ENCODE measurements at places on chromosomes 1 and 21.

- DNase-seq: no peak
Observed at GRCh38 chr1:152871731-152872126, 6.4 kb upstream of the SMCP start.

GRCh38 chr1:212125654-212126053, 90.1 kb downstream of the DTL start:
- no peak for DNase-seq

DNA sequence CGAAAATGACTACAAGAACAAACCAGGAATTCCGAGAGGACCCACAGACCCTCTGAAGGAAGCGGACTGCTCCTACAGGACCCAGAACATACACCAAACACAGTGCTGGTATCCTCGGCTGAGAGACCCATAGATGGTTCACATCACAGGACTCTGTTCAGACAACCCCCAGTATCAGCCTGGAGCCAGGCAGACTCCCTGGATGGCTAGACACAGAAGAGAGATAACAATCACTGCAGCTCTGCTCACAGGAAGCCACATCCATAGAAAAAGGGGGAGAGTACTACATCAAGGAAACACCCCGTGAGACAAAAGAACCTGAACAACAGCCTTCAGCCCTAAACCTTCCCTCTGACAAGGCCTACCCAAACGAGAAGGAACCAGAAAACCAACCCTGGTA, 434.0 kb upstream of the NR5A2 start:
- DNase-seq: no peak

- DNase-seq: no peak
Observed at GRCh38 chr1:196440711-196441110, 167.5 kb downstream of the KCNT2 start.

DNA sequence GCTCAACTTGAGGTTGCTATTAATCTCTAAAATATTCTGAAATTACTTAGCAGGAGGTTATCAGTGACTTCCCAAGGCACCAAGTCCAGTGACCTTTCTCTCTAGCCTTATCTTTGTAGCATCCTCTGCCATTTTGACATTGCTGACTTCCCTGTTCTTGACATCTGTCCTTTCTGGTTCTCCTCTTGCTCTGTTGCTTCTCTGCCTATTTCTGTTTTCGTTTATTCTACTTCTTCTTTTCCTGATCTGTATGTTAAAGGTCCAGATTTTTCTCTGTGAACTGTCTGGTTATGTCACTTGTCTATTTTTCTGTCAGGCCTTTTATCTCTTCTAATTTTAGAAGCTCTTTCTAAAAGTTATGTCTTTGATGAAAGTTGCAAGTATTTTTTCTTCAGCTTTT, 178.8 kb downstream of the VPS13D start:
- no peak for DNase-seq

DNA sequence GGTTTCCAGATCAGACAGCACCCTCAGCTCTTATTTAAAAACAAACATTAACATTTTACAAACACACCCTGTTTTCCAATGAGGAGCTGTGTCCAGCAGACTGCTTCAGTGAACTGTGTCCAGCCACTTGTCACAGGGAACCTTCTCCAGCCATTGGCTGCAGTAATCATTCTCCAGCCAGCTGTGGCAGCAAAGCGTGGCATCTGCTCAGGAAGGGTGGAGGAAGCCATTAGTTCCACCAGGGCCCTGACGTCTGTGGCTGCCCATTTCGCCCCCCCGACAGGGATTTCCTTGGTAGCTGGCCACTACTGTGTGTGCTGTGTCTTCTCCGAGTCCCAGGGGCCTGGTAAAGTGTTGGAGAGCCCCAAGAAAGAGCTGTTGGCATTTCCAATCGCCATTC, 62.9 kb upstream of the SELENON start:
- no peak for DNase-seq

DNA sequence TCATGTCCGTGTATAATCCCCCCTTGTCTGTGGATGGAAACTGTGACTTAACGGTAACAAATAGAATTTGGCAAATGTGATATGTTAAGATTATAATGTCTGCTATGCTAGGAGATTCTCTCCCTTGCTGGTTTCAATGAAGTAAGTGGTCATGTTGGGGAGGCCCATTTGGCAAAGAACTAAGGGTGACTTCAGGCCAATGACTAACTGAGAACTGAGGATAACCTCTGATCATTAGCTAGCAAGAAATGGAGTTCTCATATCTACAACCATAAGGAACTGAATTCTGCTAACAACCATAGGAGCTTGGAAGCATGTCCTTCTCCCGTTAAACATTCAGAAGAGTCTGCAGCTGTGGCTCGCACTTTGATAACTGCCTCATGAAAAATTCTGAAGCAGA, 2.3 kb downstream of the IFI44L start:
- DNase-seq: no peak

DNA sequence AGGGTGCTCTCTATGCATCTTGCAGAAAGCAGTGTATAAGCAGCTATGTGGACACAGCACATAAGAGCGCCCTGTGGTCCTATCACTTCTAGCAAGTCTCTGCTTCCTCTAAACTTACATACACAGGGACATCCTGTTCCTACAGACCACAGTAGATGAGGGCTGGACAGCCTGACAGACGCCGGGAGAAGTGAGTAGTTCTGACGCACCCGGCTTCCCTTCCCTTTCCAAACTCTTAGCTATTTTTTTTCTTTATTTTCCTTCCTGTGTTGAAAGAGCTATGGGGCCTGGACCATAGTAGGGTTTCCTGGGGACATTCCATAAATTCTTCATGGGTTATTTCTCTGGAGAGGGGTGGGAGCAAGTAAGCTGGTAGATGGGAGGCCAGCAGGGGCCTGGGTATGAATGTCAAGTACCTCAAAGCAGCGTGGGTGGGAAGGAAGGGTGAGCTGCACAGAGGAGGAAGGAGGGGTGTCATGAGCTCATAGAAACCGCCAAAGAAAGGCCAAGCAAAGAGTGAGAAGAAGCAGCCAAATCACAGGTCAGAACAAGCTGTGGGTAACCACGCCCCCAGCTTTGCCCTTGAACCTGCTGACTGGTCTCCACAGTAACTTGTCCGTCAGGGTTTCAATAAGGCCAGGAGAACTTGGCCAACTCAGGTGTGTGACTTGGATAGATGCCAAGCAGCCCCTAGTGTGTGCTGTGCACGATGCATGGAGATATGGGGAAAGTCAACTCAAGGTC, 36.6 kb downstream of the PLXNA2 start:
- DNase-seq: no peak

- DNase-seq: no peak
Observed at GRCh38 chr1:245094092-245094491, 60.7 kb upstream of the KIF26B start.

DNA sequence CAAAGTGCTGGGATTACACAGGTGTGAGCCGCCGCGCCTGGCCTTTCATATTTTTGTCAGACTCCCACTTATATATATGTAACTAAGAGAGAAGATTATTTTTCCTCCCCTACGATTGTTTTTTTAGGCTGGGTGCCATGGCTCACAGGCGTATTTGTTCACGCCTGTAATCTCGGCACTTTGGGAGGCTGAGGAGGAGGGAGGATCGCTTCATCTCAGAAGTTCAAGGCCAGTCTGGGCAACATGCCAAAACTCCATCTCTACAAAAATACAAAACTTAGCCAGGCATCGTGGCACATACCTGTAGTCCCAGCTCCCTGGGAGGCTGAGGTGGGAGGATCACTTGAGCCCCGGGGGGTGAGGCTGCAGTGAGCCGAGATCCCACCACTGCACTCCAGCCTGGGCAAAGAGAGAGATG, 23.9 kb upstream of the ITLN2 start:
- DNase-seq: no peak

GRCh38 chr1:239306426-239306825, 79.9 kb upstream of the CHRM3 start:
- DNase-seq: no peak

DNA sequence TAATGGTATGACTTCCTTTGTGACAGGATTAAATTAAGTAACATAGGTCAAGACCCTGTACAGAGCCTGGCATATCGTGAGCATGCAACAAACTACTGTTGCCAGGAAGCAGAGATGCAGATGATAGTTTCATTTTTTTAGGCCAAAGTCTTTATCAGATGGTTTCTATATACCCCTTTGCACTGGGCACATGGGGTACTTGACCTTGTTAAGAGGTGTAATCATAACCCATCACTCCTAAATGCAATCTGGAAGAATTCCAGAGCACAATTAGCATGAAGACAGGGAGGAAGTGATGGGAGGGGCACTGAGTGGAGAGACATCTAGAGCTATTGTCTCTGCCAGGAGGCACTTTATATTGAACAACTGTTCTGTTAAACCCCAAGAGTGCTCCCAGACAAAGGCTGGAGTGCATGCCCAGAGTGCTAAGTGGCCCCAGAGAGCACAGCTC, 22.1 kb downstream of the ZBTB17 start:
- no peak for DNase-seq

- no peak for DNase-seq
Observed at GRCh38 chr1:53381790-53382401, 54.0 kb upstream of the LRP8 start.

DNA sequence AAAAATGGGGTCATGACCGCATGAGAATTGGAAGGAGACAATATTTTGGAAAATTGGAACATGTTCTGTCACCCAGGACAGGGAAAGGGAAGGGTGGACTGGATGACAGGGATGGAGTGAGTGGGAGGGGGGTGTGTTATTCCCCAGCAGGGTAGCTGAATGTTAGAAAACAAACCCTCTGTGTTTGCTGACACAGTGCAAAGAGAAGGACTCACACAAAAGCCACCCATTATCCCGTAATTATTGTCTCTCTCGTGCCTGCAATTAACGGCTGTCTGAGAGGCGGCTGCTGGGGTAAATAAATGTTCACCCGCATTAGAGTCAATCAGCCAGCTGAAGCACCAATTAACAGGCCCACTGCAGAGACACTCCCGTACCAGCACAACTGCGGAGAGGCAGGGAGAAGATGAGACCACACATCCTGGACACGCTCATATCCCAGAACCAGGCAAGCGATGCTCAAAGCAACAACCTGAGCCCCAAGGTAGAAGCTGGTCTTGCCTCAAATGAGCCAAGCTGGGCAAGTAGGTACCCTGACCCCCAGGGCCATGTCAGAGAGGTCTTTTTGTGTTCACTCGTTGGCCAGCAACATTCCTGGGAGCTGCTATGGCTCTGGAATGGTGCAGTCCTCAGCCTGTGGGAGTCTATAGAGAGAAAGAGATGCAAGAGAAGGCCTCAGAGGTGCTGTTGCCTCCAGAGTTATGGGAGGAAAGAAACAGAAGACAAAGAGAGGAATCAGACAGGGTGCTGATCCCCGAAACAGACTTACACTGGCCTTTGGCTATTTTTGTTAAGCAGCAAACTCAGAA, 19.4 kb downstream of the PLEKHA6 start:
- no peak for DNase-seq

DNA sequence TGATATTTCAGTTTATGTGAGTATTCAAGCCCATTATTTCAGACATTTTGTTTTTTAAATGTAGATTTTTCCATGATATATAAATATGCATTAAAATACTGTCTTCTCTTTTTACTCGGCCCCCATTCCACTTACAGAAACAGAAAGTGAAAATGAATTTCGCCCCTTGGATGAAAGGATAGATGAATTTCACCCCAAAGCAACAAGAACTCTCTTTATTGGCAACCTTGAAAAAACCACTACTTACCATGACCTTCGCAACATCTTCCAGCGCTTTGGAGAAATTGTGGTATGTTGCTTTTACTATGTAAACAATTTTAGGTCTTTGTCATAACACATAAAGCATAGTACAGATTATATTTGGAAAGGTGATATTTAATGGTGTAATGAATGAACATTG, 59.9 kb downstream of the ZBTB17 start:
- DNase-seq: no peak

DNA sequence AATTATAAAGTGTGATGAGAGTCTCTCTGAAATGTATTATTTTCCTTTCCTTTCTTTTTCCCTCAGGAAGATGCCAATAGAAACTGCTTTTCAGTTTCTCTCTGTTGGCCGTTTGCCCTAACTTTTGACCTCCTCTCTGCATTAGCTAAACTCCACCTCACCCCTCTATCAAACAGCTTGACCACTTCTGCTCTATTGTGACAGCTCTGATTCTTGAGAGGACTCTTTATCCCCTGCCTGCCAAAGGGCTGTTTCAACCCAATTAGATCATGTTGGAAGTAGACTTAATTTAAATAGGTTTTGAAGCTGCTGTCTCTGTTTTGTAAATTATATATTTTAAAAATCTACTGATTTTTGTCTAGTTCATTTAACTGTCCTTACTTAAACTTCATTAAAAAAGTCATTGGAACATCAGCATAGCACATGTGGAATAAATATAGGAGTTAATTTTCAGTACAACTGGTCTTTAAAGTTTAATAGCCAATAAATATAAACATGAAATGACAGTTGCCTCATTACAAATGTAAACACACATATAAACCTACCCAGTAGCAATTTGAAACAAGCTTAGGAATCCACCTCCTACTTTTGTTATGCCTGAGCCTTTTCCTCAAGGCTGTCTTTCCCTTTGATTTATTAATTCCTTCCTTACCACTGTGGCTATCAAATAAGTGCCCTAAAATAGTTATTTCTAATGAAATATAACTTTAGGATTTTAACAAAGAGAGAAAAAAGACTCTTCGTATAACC, 152.0 kb downstream of the CHRM3 start:
- DNase-seq: no peak

DNA sequence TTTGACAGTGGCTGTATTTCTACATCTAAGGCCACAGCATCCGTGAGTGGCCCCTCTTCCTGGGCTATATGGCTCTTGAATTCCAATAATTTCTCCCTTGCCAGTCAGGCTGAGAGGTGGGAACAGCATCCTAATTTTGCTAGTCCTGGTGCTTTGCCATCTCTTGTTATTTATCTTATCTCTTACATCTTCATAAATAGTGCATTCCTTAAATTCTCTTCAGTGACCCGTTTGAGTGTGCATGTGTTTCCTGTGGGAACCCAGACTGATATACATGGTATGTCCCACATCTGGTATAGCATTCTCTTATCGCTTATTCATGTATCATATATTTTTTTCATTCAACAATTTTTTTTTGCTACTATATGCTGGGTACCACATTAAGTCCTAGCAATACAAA, 9.9 kb downstream of the S100A11 start:
- no peak for DNase-seq
